Subcutaneous preadipocyte (primary cell): ENCODE measurements at places on chromosomes 11 and 22. TPM values are rescaled to one million over a fixed set of nuclear protein-coding genes. Genes with fewer than 3 reads are reported as not detected.

Gene RAB3IL1
- 13.5 and 16.5 TPM in 2 replicates for total RNA-seq

Gene MICAL3
- total RNA-seq, result 24.3 and 36.8 TPM in 2 replicates

Gene MS4A3
- total RNA-seq, result not detected in 2 replicates

Gene SEC14L2
- 17.4 and 25.0 TPM in 2 replicates for total RNA-seq

Gene ADAMTS8
- 5.3 and 7.7 TPM in 2 replicates for total RNA-seq

Gene TIMP3
- total RNA-seq, result 65.4 and 75.3 TPM in 2 replicates

Gene CBLIF
- not detected in 2 replicates for total RNA-seq

Gene RAB39A
- total RNA-seq, result under 0.01 TPM in 1 of 2 replicates, not detected in the other

Gene MYBPC3
- not detected in 2 replicates for total RNA-seq

Gene HORMAD2
- not detected in 2 replicates for total RNA-seq

Gene SLC37A4
- 12.5 TPM in 2 replicates for total RNA-seq

Gene OR8G1
- total RNA-seq, result not detected in 2 replicates

Gene TMEM25
- 0.73 and 1.2 TPM in 2 replicates for total RNA-seq

Gene ANO3
- total RNA-seq, result 2.6 and 3.7 TPM in 2 replicates

Gene CTSW
- under 0.01 TPM in 1 of 2 replicates, not detected in the other for total RNA-seq

Gene PIWIL4
- 1.8 TPM in 2 replicates for total RNA-seq

Gene MDK
- total RNA-seq, result 2.5 and 5.1 TPM in 2 replicates

Gene C11orf42
- not detected in 2 replicates for total RNA-seq

Gene MS4A4A
- not detected in 2 replicates for total RNA-seq

Gene SNX32
- 1.2 and 2.9 TPM in 2 replicates for total RNA-seq

Gene APOL1
- 3.1 and 10.3 TPM in 2 replicates for total RNA-seq

Gene SMIM35
- not detected in 2 replicates for total RNA-seq

Gene BIK
- under 0.01 TPM in 1 of 2 replicates, not detected in the other for total RNA-seq

Gene SLC22A9
- total RNA-seq, result not detected in 2 replicates

Gene FAM227A
- 1.4 and 2.2 TPM in 2 replicates for total RNA-seq

Gene CASP5
- not detected in 2 replicates for total RNA-seq
